ENCODE measurements at places on chromosomes 3 and 15.

DNA sequence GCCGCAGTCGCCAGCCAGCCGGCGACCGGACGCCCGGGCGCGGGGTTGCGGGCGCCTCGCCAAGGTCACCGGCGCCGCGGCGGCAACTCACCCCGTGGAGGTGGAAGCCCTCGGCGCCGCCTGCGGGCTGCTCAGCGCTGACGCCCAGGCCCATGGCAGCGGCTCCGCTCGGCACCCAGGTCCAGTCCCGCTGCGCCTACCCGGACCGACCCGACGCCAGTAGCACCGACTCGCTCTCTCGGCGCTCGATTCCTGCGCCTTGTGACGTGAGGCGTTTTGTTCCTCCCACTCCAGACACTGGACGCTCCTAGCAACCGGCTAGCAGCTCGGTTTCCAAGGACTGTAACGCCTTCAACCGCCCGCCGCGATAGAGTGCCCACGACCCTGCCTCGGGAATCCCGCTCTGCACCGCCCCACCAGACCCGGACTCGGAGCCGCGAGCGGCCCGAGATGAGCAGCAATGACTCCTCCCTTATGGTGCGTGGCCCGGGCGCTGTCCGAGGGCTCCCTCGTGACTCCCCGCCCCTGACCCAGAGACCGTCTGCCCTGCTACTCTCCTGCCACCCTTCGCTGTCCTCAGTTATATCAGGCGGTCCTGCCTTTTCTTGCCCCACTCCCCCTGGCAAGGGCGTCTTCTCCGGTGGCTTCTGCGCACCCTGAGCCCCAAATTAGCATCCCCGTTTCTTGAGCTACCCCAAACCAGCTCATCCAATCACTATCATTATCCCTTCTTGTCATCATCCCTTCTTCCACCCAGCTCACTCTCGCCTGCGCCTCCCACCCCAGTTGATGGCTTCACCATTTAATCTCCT, at the start of the genes GORASP1 and TTC21A:
Gene GORASP1 (minus strand): TSS at position 240 of the 812 bp plus-strand sequence. CDS start 86 bp downstream, at position 154.
Gene TTC21A (plus strand): TSS at position 293 of the 812 bp plus-strand sequence. CDS start 158 bp downstream, at position 451.
- peak; percentile 15 for DNase-seq

DNA sequence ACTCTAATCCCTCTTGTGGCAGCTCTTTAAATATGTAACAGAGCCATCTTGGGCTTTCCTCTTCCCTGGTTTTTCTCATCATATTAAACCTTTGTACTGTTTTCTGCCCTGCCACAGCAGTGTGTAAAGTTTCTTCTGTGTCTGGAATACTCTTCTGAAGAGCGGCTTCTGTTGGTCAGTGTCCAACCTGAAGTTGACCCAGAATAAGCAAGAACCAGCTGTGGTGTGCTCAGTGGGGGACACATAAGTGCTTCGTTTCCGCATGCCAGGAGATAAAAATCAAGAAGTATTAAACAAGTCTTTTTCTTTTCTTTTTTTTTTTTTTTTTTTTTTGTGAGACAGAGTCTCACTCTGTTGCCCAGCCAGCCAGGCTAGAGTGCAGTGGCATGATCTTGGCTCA, 173.2 kb upstream of the CHRM5 start:
- DNase-seq = no peak

DNA sequence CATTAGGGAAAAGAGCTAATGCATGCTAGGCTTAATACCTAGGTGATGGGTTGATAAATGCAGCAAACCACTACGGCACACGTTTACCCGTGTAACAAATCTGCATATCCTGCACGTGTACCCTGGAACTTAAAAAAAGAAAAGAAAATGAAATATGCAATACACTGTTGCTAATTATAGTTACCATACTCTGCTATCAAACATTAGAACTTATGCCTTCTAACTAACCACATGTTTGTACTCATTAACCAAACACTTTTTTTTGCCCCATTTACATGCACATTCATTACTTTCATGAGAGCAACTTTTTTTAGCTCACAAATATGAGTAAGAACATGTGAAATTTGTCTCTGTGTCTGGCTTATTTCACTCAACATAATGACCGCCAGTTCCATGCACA, 253.1 kb downstream of the CGGBP1 start:
- DNase-seq = no peak

DNA sequence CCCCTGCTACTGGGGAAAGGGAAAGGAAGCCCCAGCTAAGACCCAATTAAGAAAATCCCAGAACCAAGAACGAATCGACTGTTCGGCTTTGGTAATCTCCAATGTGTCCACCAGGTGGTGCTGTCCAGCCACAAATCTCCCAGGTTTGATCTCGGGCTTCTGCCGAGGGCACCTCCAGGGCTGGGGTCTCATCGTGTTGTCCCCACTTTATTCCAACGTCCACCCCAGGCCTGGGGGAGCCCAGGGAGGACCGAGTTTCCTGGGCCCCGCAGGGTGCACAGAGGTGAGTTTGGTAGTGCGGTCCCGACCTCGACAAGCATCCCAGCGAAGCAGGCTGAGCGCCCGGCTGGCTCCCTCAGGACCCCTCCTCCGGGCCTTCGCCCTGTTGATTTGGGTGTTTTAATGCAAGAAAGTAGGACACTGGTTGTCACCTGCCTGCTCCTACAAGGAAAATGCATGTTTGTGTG, 185.1 kb downstream of the GOLGA6L6 start:
- DNase-seq = no peak

GRCh38 chr3:142087676-142088075, 61.7 kb downstream of the TFDP2 start:
- no peak for DNase-seq

- DNase-seq = no peak
Observed at GRCh38 chr3:129058441-129059200, 2.0 kb upstream of the GP9 start.

DNA sequence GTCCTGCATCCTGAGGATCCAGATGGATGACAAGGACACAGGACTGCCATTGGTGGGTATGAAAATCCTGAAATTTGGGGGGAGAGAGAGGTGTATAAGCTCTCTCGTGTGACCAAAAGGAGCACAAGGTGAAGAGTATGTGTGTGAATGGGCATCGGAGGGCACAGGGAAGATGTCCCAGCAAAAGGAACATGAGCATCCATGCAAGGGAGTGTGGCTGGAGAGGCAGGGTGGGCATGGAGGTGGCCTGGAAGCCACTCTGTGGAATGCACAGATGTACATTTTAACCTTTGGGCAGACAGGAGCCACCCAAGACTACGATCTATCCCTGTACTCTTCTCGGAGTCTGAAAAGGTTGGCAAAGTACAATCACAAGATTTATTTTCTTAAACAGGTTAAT, 54.5 kb downstream of the CAPN7 start:
- DNase-seq = no peak

GRCh38 chr15:93493172-93493571, 404.2 kb upstream of the RGMA start:
- DNase-seq = no peak

DNA sequence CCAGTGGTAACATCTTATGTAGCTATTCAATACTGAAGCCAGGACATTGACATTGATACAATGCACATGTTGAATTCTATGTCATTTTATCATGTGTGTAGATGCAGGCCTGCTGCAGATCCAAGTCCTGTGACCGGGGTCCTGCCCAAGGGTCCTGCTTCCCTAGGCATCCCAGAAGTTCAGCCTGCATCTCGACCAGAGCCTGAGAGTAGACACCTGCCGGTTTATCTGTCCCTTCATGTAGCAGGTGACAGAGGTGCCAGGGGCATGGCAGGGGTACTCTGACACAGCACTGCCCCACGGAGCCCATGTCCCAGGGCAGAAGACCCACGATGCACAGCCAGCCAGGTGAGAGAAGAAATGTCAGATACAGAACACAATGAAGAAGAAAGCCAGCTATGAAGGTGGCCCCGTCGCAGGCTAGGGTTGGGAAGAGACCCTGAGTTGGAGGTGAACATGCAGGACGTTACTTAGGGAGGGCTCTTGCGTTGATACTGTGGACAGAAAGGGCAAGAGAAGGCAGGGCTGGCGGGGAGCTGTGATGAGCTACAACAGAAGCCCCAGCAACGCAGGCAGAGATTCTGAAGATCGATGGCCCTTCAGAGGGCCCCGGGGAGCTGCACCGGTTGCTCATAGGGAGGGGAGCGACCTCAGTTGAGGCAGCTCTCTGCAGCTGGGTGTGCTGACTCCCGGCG, 51.0 kb downstream of the TPRA1 start:
- DNase-seq = no peak

DNA sequence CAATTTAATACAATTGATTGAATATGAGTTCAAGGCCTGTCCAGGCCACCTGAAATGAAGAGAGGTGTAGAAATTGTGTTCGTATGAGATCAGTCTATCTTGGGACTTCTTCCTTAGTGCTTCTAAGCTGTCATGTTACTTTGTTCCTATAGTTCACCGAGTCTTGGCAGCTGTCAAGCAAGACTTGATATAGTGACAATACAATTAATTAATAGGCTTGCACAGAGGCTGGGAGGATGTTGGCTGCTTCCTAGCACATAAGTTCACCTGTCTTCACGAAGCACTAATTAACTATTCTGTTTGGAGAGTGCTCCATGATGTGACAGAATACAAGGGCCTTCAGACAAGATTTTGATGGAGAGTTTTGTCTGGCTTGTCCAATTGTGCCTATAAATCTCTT, 103.7 kb upstream of the CD96 start:
- no peak for DNase-seq

GRCh38 chr3:197027151-197027895, 2.3 kb downstream of the MELTF start:
- no peak for DNase-seq

GRCh38 chr3:182364323-182364722, 429.0 kb upstream of the ATP11B start:
- peak; percentile 56 for DNase-seq

GRCh38 chr15:53559364-53560277, 199.8 kb downstream of the WDR72 start:
- DNase-seq = peak; percentile 65

DNA sequence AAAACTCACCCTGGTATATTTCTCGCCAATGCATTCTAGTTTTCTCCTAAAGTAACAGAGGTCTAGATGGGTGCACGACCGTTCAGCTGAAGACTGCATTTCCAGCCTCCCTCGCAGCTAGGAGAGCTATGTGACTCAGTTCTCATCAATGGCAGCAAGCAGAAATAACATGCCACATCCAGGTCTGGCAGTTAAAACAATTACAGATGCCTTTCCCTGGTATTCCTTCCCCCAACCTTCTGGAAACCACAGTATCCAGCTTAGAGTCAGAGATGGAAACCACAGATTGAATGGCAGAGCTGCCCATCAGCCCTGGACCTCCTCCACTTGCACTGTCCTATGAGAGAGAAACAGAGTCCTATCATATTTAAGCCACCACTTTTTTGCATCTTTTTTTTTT, 4.8 kb downstream of the HAPLN3 start:
- no peak for DNase-seq

DNA sequence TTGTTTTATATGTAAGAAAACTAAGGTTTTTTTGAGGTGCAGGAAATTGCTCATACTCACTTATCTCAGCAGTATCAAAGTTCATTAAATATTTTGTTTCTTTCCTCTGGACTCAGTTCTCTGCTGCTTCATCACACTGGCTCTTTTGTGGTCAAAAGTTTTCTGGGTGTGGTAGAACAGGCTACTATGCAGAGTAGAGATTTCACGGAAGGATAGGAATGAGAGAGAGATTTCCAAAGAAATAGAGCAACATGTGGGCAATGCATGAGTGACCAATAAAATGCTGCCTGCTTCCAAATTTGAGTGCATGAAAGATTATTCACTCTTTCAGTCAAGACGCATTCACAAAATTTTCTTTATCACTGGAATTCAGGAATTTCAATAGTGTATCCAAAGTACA, 577.3 kb upstream of the SEMA6D start:
- DNase-seq = no peak

GRCh38 chr3:12662593-12663400, 1.1 kb downstream of the RAF1 start:
- no peak for DNase-seq

All from NCI-H2227 treated with DMSO at 0.1 percent for 48 hours (cell line).